ENCODE measurements at places on chromosomes 3 and 15. TPM values are rescaled to one million over a fixed set of nuclear protein-coding genes. Genes with fewer than 3 reads are reported as not detected.

Gene NME9
- total RNA-seq = not detected

Gene CPLX3
- not detected for total RNA-seq

Gene ZNF385D
- not detected for total RNA-seq

Gene ZNF80
- 2.1 TPM for total RNA-seq

Gene ZNF662
- total RNA-seq = 0.86 TPM

Gene AMT
- 1.5 TPM for total RNA-seq

Gene MUC4
- 0.32 TPM for total RNA-seq

Gene PIK3R4
- total RNA-seq = 34.3 TPM

Gene FEZF2
- total RNA-seq = not detected

Gene TEX55
- not detected for total RNA-seq

Gene ISLR2
- total RNA-seq = not detected

Gene CCR9
- 1.8 TPM for total RNA-seq

Gene BFSP2
- total RNA-seq = not detected

Gene NRROS
- 21.9 TPM for total RNA-seq

Gene PIGZ
- 0.51 TPM for total RNA-seq

Gene AQP9
- total RNA-seq = not detected

Gene POLR2H
- total RNA-seq = 190 TPM

Gene DGKG
- 0.42 TPM for total RNA-seq

Gene RHOV
- 0.51 TPM for total RNA-seq

Gene LXN
- 5.9 TPM for total RNA-seq

Gene RARRES1
- total RNA-seq = not detected

Gene PPP2R3A
- 0.08 TPM for total RNA-seq

Gene LSAMP
- total RNA-seq = not detected

Gene COL7A1
- 1.3 TPM for total RNA-seq

Gene ZDHHC23
- 3.9 TPM for total RNA-seq

Gene PRR20G
- total RNA-seq = not detected

Gene ZPLD1
- not detected for total RNA-seq

Gene ZMYND10
- 1.6 TPM for total RNA-seq

Gene PTH1R
- not detected for total RNA-seq

Gene GOLGA8N
- total RNA-seq = 1.0 TPM

Gene ZXDC
- 20.5 TPM for total RNA-seq

Gene ESYT3
- 0.13 TPM for total RNA-seq

Gene EPHB3
- total RNA-seq = not detected

Gene KBTBD12
- not detected for total RNA-seq

Gene OSTN
- total RNA-seq = not detected

Gene PAK6
- total RNA-seq = 2.3 TPM

Gene GABRB3
- not detected for total RNA-seq

Gene PLSCR5
- not detected for total RNA-seq

Gene ARPIN
- not detected for total RNA-seq

Gene BLM
- 46.4 TPM for total RNA-seq

Gene KCNAB1
- not detected for total RNA-seq

Gene CD200R1
- 2.6 TPM for total RNA-seq

Gene TKT
- total RNA-seq = 214 TPM

Gene TATDN2
- total RNA-seq = 58.4 TPM

Gene PEX11A
- 3.5 TPM for total RNA-seq

Gene DAG1
- 20.9 TPM for total RNA-seq

Gene VWA5B2
- total RNA-seq = not detected

Gene DNAH12
- not detected for total RNA-seq

Data from activated CD8-positive, alpha-beta memory T cell treated with anti-CD3 and anti-CD28 coated beads for 36 hours (primary cell).